Pancreas (tissue), 10 donors: ENCODE measurements at places on chromosomes 2 and 18. TPM values are rescaled to one million over a fixed set of nuclear protein-coding genes. Genes with fewer than 3 reads are reported as not detected.

DNA sequence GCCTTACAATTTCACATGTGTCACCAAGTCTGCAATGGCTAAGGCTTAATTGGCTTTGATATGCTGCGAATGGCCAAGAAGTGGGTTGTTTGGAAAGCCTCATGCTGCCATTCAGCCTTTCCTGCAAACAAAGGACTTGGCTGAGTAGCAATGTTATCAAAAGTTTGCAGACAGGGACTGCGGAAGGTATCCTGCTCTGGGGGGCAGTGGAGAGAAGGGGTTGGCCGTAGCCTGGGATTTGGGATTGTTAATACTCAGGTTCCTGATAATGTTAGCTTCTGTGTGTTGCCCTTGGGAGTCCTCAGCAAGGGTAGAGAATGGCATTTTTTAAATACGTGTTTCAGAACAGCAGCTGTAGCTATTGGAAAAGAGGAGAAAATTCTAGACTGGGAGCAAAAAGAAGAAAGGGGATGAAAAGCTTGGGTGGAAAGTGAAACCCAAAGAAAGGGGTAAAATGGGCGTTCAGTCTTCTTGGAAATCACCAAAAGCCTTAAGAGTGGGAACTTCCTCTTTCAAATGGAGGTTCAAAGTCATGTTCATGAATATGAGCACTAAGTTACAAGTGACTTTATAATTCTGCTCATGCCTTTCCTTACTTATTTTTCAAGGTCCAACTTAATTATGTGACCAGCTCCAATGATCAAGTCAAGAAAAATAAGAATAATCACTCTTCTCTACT, 325.1 kb downstream of the RNF144A start:
- no peak for DNase-seq

DNA sequence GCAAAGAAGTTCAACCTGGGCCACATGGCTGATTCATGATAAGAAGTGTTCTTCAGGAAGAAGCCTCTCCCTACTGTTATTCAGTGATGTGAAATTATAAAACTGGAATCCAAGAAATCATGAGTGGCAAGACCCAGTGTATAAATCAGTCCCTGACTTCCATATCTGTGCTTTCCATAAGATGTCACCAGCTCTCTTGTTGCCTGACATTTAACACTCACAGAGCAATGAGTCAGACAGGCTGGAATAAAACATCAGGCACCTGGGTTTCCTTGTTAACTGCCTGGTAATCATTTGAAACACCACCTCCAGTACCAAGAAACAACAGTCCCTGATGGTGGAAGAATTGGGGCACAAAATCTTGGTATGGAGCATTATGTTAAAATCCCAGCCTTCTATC, 76.1 kb downstream of the SCG2 start:
- no peak for DNase-seq

- no peak for DNase-seq
These were observed 78.9 kb downstream of the SRBD1 start for GRCh38 chr2:45532181-45532580.

- no peak for DNase-seq
These were observed 225.0 kb upstream of the HS6ST1 start for GRCh38 chr2:128543646-128544045.

DNA sequence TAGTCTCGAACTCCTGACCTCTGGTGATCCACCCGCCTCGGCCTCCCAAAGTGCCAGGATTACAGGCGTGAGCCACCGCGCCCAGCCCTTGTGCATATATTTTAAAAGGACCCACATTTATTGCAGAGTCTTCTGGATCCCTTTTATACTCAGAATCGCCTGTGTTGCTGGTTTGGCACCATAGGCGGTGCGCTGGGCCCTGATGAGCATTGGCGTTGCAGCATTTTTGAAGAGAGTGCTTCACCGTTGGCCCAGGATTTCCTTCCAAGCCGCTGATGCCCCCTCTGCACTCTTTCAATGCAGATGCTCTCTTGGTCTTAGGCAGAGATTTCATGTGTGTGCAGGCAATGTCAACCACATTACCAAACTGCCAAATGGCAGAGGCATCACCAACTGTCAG, 13.5 kb upstream of the TFCP2L1 start:
- no peak for DNase-seq

ERBB4 gene
- total RNA-seq = 3.1 TPM

- DNase-seq = peak; percentile 74
These were observed 52.5 kb upstream of the MCFD2 start for GRCh38 chr2:46967990-46968647.

- no peak for DNase-seq
These were observed 15.1 kb upstream of the LIPG start for GRCh38 chr18:49546719-49547273.

DNA sequence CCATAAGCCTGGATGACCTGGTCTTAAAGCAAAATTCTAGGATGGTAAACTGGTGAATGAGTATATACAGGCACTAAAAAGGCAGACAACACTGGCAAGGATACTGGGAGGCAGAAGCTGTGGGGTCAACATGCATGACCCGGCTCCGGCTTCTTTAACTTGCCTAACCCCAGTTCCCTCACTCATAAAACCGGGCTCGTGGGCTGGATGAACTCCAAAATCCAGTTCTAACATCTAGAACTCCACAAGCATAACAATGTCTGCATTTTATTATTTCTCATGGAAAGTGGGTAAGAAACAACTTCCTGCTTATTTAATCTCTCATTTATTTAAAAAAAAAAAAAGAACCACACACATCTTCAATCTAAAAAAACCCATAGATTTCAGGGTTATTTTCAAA, 57.3 kb downstream of the FARSB start:
- no peak for DNase-seq

DNA sequence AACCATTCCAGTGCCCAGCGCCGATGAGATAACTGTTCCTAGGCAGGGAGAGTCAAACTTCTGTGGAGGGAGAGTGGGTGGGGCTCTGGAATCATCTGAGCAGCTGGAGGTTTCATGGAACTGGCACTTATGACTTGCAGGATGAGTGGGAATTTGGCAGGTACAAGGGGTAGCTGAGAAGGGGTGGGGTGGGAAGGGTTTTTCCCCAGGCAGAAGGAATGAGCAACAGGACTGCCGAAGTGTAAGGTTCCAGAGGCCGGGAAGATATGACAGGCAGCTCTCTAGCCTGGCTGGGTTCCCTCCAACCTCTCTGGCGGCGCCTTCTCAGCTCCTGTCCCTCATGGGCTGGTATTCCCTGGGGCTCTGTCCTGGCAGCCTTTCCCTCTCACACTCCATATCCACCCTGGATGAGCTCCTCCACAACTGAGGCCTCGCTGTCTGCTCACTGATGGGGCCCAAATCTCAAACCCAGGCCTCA, 2.5 kb upstream of the TET3 start:
- no peak for DNase-seq

DNA sequence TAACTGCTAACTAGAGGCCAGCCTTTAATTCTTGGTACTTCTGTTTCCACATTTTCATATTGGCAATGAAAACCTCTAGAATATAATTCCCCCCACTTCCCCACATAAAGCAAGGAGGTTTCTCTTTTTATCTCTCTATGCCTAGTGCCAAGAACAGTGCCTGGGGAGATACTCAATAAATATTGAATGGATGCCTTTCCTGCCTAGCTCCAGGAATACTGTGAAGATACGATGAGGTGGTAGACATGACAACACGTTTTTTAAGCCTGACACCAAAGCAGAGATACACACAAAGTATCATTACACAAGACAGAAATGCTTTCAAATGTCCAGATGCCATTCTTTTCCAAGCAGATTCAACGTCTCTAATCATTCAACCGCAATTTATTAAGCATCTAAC, 535.5 kb downstream of the XIRP2 start:
- DNase-seq = no peak

GRCh38 chr18:67893916-67894315, 377.4 kb upstream of the DSEL start:
- DNase-seq = no peak

DNA sequence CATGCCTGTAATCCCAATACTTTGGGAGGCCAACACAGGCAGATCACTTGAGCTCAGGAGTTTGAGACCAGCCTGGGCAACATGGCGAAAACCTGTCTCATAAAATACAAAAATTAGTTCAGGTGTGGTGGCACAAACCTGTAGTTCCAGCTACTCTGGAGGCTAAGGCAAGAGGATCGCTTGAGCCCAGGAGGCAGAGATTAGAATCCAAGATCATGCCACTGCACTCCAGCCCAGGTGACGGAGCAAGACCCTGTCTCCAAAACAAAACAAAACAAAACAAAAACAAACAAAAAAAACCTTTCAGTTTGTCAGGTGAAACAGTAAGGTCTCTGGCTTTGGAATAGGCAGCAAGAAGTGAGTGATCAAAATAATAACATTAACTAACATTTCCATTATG, 84.6 kb downstream of the CLHC1 start:
- no peak for DNase-seq

- no peak for DNase-seq
These were observed 209.6 kb downstream of the RPRM start for GRCh38 chr2:153268941-153269461.

DNA sequence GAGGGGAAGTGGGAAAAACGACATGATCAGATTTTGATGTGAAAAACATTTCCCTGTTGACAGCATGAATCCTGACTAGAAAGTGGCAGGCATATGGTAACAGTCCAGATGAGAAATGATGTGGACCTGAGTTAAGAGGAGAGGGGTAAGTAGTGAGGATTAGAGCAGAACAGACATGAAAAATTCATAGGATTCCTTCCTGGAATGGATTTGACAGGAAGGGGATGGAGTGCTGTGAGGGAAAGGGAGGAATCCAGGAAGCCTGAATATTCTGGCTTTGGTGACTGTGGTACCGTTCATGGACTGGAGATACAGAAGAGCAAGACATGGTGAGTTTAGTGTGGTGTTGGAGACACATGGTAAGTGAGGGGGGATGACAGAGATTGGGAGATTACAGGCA, 115.4 kb downstream of the TMEM131 start:
- no peak for DNase-seq
